ENCODE measurements at places on chromosomes 1 and 21.

DNA sequence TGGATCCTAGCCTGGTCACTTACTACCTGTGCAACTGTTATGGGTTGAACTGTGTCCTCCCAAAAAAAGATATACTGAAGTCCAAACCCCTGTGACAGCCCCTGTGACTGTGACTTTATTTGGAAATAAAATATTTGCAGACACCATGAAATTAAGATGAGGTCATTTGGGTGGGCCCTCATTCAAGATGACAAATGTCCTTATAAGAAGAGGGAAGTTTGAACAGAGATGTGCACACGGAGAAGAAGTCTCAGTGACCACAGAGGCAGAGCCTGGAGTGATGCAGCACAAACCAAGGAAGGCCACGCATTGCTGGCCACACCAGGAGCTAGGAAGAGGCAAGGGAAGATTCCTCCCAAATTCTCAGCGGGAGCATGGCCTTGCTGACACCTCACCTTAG is 249.7 kb upstream of the RUNX1 start:
- DNase-seq = no peak

- peak; percentile 47 for DNase-seq
Measured at GRCh38 chr21:43975469-43976098, 36.5 kb upstream of the TRAPPC10 start.

GRCh38 chr1:213277036-213277435 is 226.0 kb downstream of the RPS6KC1 start:
- DNase-seq = no peak

DNA sequence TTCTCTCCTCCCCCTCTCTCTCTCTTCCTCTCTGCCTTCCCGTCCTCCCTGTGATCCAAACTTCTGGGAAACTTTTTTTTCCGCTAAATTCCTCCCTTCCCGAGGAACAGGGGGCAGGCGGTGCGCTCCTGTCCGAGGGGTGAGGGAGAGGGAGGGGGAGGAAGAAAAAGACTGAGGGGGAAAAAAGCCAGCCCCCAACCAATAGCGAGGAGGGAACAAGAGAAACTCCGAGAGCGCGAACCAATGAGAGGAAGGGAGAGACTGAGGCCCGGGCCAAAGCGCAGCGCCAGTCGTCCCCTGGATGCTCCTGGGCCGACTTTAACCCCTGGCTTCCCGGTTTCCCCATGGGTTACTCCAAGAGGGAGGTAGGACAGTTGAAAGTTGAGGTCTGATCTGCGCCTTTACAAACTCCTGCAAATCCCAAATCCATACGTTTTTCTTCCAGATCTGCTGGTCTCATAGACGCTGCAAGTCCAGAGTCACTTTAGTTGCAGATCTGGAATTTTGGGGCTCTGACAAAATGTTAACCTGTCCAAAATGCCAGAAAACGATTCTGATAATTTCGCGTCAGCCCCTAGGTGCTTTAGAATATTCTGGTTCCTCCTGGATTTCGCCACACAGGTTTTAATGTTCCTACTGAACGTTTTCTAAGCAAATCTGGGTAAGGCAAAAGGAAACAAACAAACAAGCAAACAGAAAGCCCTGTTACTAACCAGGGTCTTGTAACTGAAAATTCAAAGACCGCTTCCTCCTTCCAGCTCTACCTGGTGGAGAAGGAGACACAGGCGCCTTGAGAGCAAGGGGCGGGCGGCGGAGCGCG is at the start of gene TBX15:
Gene TBX15 (minus strand): TSS at position 158 of the 820 bp plus-strand sequence. CDS start 548 bp downstream, outside the sequence.
- DNase-seq = no peak

GRCh38 chr1:232593717-232594502 is 36.0 kb downstream of the SIPA1L2 start:
- no peak for DNase-seq

DNA sequence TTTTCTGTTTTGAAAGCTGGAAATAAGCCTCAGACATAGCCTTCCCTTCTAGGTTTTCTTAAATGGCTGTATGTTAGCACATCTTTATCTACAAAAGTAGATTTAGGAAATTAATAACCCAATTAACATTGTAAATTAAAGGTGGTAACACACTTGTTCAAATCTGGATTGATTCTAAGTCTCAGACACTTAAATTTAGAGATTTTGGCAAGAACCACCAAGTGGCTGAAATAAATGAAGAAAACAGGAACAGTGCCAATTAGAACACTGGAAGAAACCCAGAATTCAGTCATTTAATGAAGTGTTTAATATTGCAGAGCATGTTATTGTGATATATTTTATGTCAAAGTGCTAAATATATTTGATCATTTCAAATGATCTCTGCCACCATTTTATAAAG is 628.2 kb downstream of the USP25 start:
- DNase-seq = no peak

DNA sequence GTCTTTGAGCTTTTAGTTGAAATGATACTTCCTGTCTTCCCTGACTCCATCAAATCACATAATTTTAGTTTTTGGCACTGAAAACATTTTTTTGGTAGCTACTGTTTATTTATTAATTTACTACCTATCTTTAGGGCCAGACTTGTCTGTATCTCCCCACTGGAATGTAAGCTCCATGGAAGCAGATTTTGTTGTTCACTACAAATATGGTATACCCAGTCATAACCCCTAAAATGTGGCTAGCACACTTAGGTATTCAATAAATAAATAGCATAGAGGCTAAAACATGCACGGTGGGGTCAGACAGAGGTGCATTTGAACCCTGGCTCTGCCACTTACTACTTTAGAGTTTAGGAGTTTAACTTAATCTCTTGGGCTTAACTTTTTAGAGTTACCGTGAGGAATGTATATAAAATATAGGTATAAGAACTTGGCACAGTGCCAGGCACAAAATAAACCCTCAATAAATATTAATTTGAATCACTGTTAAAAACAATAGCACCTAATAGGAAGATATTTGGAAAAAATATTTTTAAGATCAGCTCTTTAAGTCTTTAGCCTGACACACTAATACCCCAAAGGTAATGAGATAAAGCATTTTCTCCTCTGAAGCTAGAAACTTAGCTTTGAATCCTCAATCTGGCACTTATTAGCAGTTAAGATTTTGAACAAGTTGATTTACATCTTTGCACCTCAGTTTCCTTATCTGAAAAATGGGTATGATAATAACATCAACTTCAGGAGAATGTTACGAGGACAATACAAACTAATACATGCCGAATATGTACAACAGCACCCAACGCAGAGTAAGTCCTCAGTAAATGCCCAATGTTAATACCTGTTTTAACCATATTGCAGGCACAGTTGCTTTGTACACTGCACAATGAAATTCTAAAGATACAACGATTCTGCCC is 59.6 kb upstream of the HP1BP3 start:
- no peak for DNase-seq

GRCh38 chr21:16180614-16181013 is 450.8 kb downstream of the USP25 start:
- no peak for DNase-seq

DNA sequence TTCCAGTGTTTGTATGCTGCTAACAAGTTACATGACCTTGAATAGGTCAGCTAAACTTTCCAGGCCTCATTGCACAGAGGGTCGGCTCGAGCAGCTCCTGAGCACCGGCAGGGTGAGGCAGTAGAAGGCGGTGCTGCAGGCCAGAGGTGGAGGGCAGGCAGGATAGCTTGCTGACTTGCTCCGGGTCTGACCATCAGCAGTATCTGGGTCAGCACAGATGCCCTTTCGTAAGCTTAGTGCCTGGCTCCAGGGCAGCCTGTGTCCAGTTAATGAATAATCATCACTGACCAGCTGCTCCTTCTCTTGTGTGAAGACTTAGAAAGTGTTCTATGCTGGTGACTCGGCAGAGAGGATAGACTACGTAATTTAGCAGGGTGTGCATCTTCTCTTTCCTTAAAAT is 6.9 kb downstream of the MAPKAPK2 start:
- no peak for DNase-seq

GRCh38 chr1:94973309-94973922 is 46.5 kb upstream of the CNN3 start:
- no peak for DNase-seq
